ENCODE measurements at places on chromosomes 5 and 9.

- DNase-seq, result no peak
These were observed 31.6 kb upstream of the F2RL1 start for GRCh38 chr5:76787237-76787636.

- no peak for DNase-seq
These were observed 5.9 kb upstream of the ACO1 start for GRCh38 chr9:32378496-32378895.

- no peak for DNase-seq
These were observed 266.0 kb upstream of the PTGER4 start for GRCh38 chr5:40413743-40414142.

- DNase-seq, result no peak
These were observed 765 bp downstream of the MARCHF6 start for GRCh38 chr5:10354048-10354872.

DNA sequence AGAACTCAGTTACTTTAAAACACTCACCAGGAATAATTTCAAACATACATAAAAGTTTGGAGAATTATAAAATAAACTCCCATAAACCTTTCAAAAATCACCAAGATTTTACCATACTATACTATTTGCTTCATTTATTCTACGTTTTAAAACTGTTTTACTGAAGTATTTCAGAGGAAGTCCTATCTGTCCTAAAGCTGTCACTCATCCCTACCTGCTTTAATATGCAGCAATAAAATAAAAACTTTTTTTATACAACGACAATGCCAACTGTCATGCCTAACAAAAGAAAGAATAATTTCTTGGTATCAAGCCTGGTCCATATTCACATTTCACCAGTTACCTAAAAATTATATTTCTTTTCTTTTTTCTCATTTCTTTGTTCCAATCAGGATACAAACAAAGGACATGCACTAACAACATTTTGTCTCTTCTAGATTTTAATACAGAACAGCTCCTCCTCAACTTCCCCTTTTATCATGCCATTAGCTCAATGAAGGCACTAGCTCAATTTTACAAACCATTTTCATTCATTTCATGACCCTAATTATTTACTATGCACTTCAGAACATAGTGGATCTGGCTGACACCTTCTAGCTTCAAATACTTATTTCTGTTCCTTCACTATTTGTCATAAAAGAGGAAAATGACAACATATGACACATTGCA lies 135.2 kb downstream of the GNAQ start:
- DNase-seq, result no peak

GRCh38 chr9:16143947-16144890 lies 591.4 kb downstream of the CCDC171 start:
- DNase-seq, result no peak

- DNase-seq, result no peak
These were observed 58.0 kb downstream of the ACO1 start for GRCh38 chr9:32442433-32442832.

DNA sequence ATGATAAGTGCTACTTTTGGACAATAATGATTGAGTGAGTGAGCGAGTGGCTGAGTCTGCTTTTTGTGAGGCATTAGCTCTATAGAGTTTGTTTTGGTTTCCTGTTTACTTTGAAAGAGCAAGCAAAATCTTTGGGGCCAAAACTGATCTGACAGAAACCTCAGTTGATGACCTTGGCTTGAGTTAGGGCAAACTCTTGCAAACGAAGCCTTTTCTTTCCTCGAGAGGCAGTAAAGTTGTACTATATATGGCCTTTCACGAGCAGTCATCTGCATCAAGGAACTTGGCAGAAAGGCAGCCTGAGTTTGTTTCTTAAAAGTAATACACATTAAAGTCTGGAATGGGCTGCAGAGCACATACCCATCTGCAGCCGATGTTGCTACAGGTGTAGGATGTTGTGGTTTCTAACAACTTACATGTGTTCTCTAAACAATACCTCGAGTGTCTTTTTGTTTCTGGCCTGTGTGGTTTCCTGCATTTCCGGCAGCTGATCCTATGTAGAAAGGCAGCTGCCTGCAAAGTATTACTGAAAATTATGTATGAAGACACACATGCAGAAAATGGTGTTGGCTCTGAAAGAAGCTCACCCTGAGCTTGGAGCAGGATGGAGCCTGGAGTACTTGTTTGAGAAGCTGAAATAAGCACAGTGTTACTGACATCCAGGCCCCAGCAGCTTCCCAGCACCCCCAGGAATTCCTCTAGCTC lies 60.8 kb downstream of the FOXD1 start:
- DNase-seq, result no peak

DNA sequence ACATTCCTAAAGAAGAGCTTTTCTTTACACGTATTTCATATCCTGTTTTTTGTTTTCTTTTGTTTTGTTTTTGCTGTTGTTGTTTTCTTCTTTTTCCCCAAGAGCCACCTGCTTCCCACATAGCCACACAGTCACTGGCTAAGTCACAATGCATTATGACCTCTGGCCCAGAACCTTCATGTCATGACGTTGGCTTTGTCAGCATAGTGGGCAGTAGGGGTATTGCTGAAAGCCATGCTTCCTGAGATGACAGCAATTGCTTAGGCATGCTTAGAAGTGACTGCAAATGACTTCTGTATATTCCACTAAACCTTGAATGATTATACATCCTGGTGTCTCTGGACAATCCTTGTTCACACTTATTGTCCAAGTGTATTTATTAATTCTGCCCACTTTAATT lies 375.8 kb downstream of the TAF11L14 start:
- no peak for DNase-seq

DNA sequence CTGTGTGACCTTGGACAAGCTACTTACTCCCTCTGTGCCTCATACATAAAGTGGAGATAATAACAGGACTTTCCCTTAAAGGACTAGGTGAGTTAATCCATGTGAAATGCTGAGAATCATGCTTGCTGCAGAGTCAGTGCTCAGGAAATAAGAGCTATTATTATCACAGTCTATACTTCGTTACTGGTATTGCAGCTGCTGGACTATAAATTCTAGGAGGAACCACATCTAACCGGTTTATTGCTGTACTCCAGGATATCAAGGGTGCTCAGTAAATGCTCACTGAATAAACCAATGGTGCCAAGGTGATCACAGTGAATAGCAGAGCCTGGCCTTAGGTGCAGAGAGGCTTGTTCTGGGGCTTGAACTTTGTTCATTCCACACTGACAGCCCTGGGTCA lies 69.3 kb downstream of the HSPA4 start:
- no peak for DNase-seq

DNA sequence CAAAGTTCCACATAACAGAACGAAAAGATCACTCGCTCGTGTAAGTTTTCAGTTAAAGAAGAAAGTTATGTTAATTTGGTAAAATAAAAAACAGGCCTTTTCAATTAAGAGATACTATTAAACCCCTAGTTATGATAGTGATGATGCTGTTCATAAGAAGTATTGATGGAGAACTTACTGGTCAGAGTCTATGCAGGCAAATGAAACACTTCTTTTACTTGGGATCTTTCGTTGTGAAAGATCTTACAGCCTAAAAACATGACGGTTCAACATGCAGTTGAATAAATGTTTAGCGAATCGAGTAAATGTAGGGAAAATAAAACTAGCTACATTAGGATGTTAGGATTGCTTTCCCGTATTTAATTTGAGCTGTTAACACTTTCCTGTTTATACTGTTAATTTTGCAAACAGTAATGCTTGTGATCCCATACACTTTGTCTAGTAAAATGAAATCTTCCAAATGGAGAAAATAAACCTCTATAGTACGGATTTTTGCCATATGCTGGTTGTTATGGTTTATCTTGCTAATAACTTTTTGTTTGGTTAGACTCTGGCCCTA lies 2.0 kb downstream of the RHOBTB3 start:
- DNase-seq, result no peak

GRCh38 chr9:30670805-30671562 lies 1713.5 kb upstream of the ACO1 start:
- no peak for DNase-seq

- no peak for DNase-seq
These were observed 486.7 kb downstream of the RAB3C start for GRCh38 chr5:59069438-59070079.

DNA sequence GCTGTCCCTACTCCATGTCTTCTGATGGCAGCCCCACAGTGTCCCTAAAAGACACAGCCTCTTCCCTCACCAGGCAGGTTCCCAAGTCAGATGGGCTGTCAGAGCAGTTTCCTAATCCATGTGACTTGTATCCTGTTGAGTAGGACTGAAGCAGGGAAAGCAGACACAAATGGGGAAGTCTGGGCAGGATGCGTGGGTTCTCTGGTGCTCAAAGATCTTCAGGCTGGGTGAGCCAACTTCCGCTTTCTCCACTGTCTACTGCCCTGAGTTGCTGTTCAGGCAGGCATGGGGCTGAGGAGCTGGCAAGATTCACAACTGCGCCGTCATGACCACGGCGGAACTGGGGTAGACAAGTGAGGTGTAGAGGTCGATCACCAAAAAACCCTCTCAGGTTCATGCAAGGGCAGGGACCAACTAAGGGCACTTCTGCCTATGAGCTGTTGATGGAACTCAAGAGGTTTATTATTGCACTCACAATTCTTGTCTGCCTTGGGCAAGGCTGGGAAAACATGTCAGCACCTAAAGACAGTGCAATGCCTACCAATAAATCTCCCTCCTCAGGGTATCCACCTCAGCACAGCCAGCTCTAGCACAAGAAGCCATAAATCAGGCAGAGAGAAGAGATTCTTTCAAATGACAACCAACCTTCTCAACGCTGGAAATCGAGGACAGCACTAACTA lies 83.4 kb downstream of the RAPGEF1 start:
- DNase-seq, result peak; percentile 65

DNA sequence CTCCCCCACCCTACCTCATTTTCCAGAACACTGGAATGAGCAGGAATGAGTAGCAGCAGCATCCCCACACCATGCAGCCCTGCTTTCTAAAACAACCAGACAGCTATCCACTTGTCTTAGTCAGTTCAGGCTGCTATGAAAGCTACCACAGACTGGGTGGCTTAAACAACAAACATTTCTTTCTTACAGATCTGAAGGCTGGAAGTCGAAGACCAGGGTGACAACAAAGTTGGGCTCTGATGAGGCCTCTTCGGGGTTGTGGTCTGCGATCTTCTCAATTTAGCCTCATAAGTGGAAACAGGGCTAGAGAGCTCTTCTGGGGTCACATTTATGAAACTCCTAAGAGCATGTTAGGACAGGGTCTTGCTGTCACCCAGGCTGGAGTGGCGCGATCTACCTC lies 38.9 kb downstream of the LPAR1 start:
- no peak for DNase-seq

DNA sequence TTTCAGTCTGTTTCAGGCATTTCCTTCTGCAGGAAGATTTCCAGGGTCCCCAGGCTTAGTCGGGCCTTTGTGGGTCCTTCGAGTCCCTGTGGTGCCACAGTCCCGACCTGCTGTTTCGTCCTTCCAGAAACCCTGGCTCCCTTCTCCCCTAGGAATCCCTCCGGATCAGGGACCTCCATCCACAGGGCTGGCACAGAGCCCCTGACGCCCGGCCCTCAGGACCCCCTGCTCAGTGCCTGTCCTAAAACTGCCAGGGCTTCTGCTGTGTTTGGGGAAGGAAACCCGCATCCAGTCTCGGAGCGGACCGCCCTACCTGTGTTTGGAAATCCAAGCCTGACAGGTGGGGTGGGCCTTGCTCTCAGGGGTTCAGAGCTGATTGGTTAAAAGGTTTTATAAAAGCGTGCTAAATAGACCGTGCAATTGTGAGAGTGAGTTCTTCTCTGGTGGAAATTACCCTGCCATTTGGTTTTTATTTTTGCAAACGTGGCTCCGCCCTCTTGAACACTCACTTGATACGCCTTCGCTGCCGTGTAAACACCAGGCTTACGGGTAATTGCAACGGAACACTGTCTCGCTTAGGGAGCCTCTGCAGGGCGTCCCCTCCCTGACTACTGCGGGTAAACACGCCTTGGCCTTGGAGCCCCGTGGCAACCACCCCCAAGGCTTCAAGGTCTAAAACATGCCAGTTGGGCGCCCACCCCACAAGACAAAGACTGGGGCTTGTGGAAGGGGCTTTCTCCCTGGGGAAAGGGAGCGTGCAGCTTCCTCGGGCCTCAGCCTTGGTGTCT lies 121.2 kb downstream of the PHF2 start:
- DNase-seq, result no peak

DNA sequence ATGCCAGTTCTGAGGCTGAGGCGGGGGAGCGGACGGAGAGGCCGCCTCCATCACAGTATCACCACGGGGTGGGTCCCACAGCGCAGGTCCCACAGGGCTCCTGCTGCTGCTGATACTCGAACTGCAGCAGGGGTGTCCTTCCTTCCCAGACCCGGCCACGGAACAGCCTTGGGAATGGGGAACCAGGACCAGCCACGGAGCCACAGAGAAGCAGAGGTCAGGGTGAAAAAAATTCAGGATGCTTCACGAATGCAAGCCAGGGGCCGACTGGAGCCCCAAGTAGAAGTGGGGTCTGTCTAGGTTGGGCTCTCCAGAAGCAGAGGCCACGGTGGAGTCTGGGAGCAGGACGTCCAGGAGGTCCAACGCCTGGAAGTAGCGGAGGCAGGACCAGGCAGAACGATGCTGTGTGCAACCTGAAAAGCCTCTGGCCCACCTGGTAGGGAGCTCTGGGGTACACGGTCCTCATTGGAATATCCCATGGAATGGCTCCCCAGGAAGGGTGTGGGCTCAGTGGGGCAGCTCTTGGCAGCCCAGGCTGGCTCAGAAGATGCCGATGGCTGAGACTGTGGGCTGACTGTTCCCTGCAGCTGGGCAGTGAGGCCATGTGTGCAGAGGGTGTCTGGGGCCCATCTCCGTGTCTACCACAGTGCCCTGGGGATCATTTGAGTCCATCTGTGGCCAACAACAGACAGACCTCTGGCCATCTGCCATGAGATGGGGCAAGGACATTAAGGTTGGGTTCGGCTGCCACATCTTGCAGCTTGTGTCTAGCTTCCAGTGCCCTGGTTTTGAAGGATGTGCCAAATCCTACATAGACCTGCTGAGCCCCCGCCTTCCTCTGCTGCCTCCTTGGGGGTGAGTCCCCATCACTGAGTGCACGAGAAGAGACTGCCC lies 66.9 kb upstream of the FCN1 start:
- DNase-seq, result no peak

DNA sequence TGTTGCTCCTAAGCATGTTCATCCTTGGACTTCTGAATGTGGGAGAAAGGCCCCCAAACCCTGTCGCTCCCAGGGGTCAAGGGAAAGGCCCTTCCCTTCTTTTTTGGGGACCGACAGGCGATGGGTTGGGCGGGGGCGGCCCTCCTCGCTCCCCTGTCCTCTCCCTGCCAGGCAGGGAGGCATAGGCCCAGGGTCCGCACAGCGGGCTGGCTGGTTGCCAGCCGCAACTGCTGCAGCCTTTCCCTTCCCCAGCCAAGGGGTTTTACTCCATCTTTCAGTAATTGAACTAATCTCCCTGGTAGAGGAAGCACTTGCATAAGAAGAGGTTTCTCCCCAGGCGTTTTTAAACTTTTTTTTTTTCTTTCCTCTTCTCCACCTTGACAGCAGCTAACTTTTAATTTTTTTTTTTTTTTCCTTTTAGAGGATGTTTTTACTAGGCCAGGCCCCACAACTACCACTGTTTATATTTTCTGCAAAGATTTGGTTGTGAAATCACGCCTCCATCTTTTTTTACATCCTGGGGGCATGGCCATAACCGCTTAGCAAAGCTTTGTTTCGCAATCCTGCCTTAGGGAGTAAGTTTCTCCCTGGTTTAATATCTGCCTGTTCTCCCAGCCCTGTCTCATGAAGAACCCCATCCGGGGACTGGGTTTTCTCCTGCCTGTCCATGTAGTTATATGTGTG lies 216.9 kb upstream of the ZNF608 start:
- no peak for DNase-seq

GRCh38 chr9:93376411-93376810 lies 75.1 kb upstream of the FAM120A start:
- DNase-seq, result no peak

GRCh38 chr9:136823136-136824046 lies 15.6 kb downstream of the RABL6 start:
- DNase-seq, result no peak

All from stimulated activated CD8-positive, alpha-beta memory T cell treated with anti-CD3 and anti-CD28 coated beads, Interleukin-4, amount 100 ng/mL, for 4 hours (primary cell).